ENCODE measurements at places on chromosomes 11 and 22. TPM values are rescaled to one million over a fixed set of nuclear protein-coding genes. Genes with fewer than 3 reads are reported as not detected.

The UBE4A gene
- total RNA-seq = 58.3 TPM

DNA sequence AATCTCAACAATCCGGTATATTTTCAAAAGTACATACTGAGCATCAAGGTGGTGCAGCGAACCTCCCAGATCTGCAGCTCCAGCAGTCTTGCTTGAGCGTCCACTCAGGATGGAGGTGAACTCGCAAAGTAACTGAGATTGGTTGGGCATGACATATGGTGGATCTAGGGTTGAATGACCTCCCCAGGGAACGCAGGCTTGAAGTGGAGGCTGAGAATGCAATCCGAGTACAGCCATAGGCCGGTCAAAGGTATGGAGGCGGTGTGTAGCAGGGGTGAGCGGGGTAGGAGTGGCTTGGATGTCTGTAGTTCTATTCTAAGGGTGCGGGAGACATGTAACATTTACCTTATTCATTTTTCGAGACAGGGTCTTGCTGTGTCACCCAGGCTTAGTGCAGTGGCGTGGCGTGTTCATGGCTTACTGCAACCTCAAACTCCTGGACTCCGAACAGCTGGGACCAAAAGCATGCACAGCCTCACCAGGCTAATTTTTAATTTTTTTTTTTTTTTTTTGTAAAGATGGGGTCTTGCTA lies 631 bp upstream of the C22orf39 start:
- peak; percentile 49 for DNase-seq

GRCh38 chr11:35811783-35812182 lies 132.1 kb upstream of the LDLRAD3 start:
- no peak for DNase-seq

GRCh38 chr11:124894606-124895430 lies 2.8 kb downstream of the ROBO4 start:
- no peak for DNase-seq

GRCh38 chr11:65134952-65135632 lies 773 bp upstream of the SYVN1 start:
- peak; percentile 91 for DNase-seq

DNA sequence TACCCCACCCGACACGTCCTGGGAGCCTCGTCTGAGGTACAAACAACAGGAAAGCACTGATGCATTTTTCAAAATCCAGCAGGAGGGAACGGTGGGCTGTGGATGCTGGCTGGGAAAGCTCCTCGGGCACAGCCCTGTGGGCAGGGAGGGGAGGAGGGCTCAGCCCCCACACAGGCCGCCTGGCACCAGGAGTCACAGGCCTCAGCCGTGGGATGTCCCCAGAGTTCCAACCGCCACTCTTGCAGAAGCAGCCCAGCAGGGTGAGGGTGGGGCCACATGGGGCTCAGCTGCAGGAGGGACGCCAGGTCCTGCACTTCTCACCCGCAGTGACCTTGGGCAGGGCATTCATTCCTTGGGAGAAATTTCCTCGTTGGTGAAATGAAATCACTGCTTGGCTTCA lies 274.6 kb downstream of the BRD1 start:
- no peak for DNase-seq

DNA sequence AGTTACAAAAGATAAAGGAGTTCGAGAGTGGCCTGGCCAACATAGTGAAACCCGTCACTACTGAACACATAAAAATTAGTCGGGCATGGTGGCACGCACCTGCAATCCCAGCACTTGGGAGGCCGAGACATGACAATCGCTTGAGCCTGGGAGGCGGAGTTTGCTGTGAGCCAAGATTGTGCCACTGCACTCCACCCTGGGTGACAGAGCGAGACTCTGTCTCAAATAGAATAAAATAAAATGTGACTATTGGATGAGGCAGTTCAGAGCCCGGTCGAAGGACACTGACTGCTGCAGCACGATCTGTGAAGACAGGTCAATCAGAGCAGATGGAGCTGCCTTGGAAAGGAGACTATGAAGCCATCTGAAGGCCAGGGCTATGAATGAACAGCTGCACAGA lies 37.7 kb upstream of the ANO1 start:
- DNase-seq = no peak

The PLEKHA7 gene
- 6.9 TPM for total RNA-seq

The IGLL1 gene
- not detected for total RNA-seq

GRCh38 chr22:39527481-39527961 lies 5.0 kb downstream of the RPS19BP1 start:
- DNase-seq = no peak

DNA sequence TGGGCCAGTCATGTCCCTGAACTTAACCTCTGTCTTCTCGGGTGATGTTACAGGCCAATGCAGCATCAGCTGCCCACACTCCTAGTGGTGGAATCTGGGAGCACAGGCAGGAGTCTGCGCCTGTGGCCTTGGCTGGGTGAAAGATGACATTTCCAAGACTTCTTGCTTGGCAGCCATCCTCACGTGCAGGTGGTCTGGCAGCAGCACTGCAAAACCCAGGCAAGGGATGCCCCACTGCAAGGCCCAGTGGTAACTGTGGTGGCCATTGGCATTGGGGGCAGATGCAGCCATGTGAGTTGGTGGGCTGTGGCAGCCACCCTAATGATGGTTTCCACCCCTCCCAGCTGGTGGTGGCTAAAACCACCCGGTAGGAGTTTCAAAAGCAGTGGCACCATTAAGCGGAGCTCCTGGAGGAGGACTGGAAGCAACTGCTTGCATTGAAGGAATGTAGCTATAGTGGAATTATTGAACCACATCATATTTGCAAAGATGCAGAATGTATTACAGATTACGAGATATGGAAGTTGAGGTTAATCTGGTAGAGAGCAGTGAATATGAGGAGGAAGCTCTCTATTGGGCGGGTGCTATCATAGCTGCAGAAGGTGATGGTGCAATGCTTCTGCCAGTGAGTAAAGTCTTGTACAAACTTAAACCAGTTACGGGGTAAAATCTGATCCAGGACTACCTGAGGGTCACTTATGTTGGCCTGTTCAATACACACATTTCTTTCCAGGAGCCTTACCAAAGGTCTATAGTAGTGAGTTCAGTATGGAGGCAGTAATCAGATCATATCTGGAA lies 120.7 kb upstream of the TOP3B start:
- no peak for DNase-seq

GRCh38 chr11:117819096-117820040 lies 5.2 kb downstream of the FXYD2 start:
- peak; percentile 38 for DNase-seq

DNA sequence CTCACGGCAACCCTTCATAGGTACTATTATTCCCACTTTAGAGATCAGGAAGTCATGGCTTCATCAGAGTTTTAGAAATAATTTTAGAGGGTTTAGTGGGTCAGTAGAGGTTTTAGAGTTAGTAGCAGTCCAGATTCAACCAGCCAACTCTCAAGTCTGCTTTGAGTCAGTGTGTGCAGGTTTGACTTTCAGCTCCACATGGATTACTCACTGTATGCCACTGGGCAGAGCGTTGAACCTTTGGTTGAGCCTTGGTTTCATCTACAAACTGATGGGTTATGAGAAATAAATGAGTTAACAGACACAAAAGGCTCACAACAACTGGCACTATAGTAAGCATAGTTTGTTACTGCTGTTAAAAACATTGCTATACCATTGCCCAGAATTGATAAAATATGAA lies 19.0 kb upstream of the TP53AIP1 start:
- DNase-seq = no peak

DNA sequence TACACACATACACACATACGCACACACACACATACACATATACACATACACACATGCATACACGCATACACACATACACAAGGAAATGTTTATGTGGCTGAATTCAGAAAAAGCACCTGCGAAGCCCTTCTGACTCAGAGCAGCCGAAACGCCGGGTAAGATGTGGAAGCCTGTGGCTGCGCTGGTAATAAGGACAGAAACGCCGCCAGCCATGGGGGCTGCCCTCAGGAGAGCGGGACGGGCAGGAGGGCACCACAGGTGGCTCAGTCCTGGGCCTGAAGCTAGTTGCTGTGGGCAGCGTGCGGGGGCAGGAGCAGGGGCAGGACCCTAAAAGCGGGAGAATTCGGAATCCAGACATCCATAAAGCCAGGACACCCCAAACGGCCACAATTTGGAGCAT lies 378.3 kb downstream of the BRD1 start:
- no peak for DNase-seq

DNA sequence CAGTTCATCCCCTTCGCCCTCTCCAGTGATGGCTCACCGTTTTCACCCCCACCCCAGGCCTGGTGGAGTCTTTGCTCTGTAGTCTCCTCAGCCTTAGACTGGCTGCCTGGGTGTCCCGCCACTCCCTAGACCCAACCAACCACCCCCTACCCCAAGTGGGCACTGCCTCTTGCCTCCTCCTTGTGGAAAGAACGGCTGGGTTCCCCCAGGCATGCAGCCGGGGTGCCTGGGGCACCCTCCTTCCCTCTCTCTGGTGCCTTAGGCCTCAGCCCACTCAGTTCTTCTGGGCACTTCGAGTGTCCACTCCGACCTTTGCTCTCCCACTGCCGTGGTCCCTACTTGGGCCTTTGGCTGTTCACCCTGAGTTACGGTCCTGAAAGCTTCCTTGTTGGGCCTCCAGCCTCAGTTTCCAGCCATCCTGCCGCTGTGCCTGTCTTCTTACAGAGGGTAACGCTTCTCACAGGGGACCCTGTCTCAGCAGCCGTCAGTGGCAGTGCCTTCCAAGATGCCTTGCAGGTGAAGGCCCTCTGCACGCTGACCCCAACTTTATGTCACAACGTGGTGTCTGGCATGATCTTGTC lies 3.1 kb downstream of the GRIK4 start:
- DNase-seq = no peak

The INS gene
- total RNA-seq = not detected

The HORMAD2 gene
- 0.41 TPM for total RNA-seq

The MFRP gene
- not detected for total RNA-seq

DNA sequence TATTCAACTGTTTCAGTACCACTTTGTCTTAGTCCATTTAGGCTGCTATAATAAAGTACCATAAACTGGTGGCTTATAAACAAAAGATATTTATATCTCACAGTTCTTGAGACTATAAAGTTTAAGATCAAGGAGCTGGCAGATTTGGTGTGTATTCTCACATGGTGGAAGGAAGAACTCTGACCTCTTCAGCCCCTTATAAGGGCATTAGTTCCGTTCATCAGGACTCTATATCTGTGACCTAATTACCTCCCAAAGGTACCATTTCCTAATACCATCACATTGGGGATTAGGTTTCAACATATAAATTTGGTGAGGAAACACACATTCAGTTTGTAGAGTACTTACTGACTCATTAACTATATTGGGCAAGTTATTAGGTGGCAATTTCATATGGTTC lies 10.7 kb upstream of the ARL14EP start:
- DNase-seq = no peak

The OR52I2 gene
- total RNA-seq = not detected

DNA sequence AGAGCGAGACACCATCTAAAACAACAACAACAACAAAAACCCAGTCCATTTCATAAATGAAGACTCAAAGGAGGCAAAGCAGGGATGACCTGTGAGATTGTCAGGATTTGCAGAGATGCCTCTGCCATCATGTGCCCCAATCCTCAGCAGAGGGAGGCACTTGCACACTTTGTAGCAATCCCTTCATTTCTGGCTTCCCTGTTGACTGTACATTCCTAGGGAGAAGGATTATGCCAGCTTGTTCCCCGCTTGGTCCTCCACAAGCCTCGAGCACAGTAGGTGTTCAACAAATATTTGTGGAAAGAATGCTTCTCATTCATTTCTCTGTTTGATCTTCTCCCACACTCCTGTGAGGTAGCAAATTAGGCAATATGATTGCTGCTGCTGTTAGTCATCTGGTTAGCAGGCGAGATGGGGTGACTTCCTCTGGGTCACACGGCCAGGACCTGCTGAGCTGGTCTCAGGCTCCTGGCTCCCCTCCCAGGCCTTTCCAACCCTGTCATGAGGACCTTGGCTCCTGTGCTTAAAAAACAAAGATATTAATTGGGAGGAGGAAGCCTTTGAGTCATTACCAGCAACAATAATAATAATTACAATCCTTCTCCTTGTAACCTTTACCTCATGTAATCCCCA lies 34.1 kb downstream of the LIF start:
- no peak for DNase-seq

- DNase-seq = no peak
Measured at GRCh38 chr22:46638601-46639431, 18.6 kb downstream of the GRAMD4 start.
